ENCODE measurements at places on chromosomes 6 and 20. TPM values are rescaled to one million over a fixed set of nuclear protein-coding genes. Genes with fewer than 3 reads are reported as not detected.

Gene TCF21
- 0.09 TPM for polyA plus RNA-seq

Gene TRIM31
- not detected for polyA plus RNA-seq

Gene BPIFB1
- polyA plus RNA-seq = not detected

Gene NKAIN2
- polyA plus RNA-seq = not detected

Measured in BJ (cell line).